ENCODE measurements at places on chromosomes 2 and 18. TPM values are rescaled to one million over a fixed set of nuclear protein-coding genes. Genes with fewer than 3 reads are reported as not detected.

PROC gene
- total RNA-seq = not detected

DNA sequence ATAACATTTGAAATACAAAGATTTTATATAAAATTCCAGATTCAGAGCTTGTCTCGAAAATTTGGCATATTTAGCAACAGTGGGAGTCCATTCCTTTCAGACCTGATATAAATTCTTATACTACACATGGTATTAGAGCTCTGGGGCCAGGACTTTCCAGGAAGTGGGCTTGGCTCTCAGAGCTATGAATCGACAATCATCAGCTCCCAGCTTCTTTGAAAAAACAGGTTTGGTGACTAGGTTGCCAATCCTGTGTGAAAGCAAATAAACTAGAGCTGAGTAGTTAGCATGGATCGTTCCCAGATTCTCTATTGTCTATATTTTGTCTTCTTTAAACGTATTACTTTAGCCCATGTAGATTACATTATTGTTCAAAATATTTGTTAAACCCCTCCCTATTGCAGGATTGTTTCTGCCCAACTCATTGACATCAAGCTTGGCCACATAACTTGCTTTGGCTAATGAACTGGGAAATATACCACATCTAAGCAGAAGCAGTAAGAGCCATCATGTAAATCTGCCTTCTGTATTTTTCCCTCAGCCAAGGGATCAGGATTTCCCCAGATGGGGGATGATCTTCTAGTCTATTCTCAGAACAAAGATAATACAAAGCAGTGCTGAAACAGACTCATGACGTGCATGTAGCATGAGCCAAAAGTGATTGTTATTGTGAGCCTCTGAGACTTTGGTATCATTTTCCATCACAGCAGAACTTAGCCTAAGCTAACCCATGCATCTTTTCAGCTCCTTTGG lies 105.4 kb downstream of the KCNH7 start:
- H3K4me3 ChIP-seq = no peak overlapping the region
- no peak overlapping the region for H3K27ac ChIP-seq
- no peaks in the 10 kb centered on the region for H3K4me1 ChIP-seq
- no peaks in the 10 kb centered on the region for H3K27me3 ChIP-seq

UGT1A4 gene
- total RNA-seq = not detected

CYP27C1 gene
- total RNA-seq = 1.8 TPM

RGPD3 gene
- 0.09 TPM for total RNA-seq
